ENCODE measurements at places on chromosomes 7 and 10.

GRCh38 chr7:155251831-155252230 is 45.8 kb upstream of the INSIG1 start:
- no peak for DNase-seq

DNA sequence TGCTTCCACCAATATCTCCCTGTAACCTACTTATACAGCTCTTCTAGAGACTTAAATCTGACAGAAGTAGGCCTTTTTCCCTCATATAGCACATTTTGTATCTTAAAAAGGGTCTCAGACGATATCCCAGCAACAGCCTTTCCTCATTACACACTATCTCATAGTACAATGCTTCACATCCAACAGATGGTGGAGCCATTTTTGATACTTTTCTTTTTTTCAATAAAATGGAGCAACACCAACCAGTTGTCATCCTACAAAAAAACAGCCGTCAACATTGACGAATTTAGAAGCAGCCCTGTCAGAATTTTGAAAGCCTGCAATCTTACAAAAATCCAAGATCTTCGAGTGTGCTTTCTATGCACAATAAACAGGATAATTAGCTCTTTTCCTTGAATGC is 145.9 kb upstream of the NEBL start:
- DNase-seq = no peak

GRCh38 chr7:17123020-17123419 is 175.4 kb upstream of the AHR start:
- DNase-seq = no peak

GRCh38 chr7:18408868-18409267 is 86.7 kb upstream of the HDAC9 start:
- no peak for DNase-seq

DNA sequence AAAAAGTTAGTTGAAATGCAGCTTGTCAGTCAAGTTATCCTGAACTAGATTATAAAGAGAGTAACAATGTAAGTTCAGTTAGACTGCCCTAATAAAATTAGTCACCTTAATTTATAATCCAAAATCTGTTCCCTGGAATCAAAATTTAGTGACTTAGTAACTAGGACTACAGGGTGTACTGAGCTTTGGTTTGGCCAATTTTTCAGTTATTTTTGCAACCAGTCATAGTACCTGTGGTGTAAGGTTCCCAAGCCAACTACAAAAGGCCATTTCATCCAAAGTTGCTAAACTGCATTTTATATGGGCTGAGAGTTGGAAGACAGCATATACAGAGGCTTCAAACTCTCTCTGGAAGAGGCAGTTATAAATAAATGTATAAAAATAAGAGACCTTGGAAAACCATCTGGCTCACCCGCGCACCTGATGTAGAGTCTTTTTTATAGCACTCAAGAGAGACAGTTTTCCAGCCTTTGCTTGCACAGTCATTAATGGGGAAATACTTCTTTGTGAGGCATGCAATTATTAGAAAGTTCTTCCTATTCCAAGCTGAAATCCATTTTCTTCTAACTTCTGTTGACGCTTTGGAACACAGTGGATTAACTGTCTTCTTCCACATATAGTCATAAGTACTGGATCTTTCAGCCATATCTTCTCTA is 59.2 kb downstream of the PUS7 start:
- no peak for DNase-seq

DNA sequence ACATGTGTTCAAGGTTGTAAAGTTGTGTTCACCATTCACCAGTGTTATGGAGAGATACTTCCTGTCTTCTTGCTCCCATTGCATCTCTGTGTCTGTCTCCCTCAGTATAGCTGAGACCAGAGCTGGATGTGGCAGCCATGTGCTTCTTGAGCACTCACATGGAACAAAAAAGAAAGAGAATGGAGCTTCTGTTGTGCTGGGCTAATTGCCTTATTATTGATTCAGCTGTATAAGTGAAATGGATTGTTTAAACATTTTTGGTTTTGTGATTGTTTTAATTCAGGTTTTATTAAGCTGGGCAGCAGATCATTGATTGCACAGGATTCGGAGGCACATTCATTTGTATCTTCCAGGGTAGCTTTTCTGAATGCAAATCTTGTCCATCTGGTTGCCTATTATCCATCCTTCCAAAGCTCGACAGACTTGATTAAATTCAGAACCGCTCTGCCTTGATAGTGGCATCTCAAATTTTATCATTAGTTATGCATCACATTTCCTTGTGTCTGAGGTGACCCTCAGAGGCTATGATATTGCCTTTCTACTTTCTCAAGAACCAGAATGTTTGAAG is 119.9 kb downstream of the CCNY start:
- no peak for DNase-seq

DNA sequence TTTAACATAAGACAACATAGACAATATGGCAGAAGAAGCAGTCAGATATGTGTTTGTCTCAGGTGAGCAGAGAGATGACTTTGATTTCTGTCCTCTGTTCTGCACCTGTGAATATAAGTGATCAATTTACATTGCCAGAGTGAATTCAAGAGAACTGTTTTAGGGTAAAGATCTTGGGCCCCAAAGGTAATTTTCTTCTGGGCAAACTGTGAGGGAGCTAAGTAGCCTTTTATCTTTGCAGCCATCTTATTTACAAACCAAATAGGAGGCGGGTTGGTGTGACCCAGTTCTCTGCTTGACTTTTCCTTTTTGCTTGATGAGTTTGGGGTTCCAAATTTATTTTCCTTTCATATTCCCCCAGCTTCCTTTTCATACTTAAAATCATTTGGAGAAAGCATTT is 118.2 kb downstream of the ANKRD26 start:
- DNase-seq = no peak

GRCh38 chr10:94299417-94299816 is 63.3 kb downstream of the NOC3L start:
- no peak for DNase-seq

DNA sequence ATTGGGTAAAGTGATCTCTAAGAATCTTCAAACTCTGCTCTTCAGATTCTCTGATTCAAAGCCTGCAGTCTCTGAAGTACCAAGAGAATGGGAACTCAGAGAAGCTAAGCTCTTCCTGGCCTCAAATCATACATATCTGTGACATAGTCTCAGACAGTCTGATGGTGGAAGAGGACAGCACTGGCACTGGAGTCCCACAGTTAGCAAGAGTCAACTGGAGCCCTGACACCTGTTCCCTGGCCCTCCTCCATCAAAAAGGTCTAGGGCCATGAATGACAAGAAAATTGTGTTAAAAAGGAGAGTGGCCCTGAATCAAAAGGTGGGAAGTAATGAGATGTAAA is 37.7 kb downstream of the PRSS2 start:
- DNase-seq = no peak

DNA sequence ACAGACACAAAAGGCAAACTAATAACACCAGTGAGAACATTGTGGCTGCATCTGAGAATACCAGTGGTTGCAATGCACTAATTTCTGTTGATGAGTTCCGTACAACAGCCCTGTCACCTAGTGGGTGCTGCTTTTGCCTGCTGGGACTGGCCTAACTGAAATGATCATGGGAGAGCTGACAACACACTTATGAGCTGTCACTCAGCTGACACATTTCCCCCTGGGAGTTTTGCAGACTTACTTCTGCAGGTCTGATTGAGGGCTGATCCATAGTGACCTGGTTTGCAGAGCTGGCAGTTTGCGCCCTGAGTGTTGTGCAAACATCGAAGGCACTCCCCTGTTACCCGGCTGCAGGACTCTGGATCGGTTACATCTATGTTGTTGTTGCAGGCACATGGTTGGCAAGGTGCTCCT is 60.6 kb upstream of the LAMB1 start:
- no peak for DNase-seq

DNA sequence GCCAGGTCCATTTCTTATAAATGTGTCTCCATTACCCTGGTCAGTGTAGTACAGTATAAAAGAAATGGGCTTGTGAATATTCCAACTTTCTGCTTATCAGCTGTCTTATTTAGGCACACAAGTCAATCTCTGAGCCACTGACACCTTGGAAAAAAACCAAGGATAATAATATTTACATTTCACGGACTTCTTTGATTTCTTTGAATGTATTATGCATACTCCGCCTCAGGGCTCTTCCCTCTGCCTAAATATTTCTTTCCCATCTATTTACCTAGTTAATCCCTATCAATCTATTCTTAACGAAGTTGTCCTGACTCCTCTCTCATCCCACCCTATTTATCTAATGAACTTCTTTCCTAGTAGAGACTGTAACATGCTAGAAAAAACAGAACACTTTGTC is 253.8 kb downstream of the CRPPA start:
- no peak for DNase-seq

DNA sequence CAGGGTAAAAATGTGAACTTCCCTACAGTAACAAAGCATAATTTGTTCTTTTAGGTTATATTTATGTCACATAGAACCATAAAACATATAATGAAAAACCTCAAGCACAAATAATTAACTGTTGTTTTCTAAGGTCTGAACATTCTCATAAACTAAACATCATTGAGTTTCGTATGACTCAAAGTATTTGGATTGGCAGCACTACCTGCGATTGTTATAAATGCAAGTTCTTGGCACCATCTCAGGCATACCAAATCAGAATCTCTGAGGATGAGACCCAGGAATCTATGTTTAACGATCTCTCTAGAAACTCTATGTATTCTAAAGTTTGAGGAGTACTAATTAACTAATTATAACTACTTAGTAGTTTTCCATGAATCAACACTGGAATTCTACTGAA is 22.5 kb downstream of the ORC5 start:
- DNase-seq = no peak

GRCh38 chr7:100455206-100455605 is 8.9 kb downstream of the SPACDR start:
- no peak for DNase-seq

DNA sequence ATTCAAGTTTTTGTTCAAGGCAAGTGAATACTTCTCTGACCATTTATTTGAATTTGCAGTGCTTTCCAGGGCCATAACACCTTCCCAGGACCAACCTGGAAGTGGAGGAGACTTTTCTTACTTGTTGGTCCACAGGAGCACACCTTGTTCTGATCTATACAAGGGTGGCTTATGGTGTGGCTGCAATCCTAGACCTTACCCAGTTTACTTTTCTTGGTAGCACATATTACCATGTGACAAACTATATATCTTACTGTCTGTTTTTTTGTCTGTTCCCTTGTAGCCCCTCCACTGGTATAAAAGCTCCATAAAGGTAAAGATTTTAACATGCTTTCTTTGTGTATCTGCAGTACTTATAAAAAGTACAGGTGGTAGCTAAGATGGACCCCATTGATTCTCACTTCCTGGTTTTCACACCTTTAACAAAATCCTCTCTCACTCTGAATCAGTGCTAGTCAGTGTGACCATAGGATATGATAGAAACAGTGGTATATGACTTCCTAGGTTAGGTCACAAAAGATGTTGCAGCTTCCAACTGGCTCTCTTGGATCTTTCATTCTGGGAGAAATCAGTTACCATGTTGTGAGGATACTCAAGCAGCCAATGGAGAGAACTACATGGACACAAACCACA is 5.6 kb upstream of the ASB4 start:
- DNase-seq = no peak

- no peak for DNase-seq
Observed at GRCh38 chr7:37751096-37751495, 67.5 kb downstream of the GPR141 start.

DNA sequence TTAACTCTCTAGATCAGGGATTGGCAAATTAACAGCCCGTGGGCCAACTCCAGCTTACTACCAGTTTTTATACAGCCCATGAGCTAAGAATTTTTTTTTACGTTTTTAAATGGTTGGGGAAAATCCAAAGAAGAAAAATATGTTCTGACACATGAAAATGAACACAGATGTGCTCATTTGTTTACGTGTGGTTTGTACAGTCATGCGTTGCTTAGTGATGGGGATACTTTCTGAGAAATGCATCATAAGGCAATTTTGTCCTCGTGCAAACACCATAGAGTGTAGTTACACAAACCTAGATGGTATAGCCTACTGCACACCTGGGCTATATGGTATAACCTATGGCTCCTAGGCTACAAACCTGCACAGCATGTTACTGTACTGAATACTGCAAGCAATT is 8.3 kb upstream of the SMKR1 start:
- no peak for DNase-seq

DNA sequence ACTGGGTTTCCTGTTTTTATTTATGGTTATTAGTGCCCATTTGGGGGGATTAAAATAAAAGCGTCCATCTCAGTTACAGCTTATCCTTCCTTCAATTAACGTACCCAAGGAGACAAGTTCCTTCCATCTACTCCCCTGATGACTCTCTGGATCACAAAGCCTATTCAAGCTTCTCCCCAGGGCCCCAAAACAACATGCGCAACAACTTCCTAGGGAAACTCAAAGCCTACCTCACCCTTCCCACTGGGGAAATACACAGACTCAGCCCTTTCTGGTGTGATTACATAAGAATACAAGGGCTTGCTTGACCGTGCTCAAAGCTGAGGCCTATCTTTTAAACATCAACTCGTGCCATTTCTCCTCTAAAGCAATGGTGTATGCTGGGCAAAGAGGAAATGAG is 112.4 kb downstream of the CDK6 start:
- DNase-seq = no peak

GRCh38 chr7:8226501-8226900 is 35.5 kb downstream of the ICA1 start:
- DNase-seq = no peak

GRCh38 chr7:2986561-2986960 is 57.1 kb downstream of the CARD11 start:
- DNase-seq = no peak

GRCh38 chr7:30594048-30594539 is 584 bp upstream of the GARS1 start:
- DNase-seq = no peak

DNA sequence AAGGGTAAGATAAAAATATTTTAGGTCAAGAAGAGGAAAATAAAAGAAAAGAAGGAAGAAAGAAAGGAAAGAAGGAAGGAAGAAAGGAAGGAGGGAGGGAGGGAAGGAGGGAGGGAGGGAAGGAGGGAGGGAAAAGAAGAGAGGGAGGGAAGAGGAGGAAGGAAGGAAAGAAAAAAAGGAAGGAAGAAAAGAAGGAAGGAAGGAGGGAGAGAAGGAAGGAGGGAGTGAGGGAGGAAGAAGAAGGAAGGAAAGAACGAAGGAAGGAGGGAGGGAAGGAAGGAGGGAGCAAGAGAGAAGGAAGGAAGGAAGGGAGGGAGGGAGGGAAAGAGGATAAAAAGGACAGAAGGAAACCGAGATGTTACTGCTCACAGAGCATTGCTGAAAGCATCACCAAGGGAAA is 209.5 kb upstream of the PITRM1 start:
- no peak for DNase-seq

- no peak for DNase-seq
Observed at GRCh38 chr7:134854816-134855215, 75.4 kb downstream of the CALD1 start.

DNA sequence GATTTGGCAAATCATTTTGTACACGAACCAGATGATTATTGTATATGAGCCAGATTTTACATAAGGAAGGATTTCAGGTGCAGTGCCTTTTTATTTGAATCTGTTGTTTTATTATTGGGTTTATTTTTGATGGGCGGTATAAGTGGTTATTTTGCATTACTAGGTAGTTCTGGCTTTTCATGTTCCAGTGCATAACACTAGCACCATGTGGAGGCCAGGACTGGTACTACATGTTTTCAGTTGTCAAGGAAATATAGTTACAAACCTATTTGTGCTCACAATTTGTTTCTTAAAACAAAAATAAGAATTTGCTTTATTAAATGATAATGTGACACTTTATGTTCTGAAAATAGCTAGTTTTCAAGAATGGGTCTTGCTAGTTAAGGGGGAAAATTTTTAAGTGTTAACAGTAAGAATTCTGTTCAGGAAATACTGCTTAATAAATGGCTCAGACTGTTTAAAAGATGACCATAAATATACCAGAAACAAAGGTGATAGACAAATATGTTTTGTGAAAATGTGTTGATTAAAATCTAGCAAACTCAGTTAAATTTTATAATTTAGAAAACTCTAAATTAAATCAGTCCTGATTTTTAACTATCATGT is 7.1 kb upstream of the SEMA3E start:
- DNase-seq = no peak

- no peak for DNase-seq
Observed at GRCh38 chr7:149489391-149490024, 8.1 kb downstream of the ZNF746 start.

Data from T-cell (primary cell).